ENCODE measurements at places on chromosomes 16 and 17.

GRCh38 chr17:36576793-36577192 lies 14.9 kb upstream of the DHRS11 start:
- DNase-seq = no peak

DNA sequence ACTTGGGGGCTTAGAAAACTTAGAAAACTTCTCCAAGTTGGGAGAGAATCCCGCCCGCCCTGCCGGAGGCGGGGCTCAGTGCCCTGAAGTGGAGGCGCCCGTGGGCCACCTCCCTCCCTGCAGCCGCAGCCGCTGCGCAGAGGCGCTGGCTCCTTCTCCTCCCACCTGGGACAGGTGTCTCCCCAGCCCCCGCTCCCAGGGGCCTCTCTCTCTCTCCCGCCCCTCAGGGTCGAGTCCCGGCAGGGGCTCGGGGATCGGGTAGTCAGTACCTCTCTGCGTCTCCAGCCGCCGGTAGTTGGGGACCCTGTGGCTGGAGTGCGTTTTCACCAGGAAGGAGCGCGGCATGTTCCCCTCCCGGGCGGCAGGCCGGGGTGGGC lies 257 bp downstream of the SNAI3 start:
- peak; percentile 65 for DNase-seq

GRCh38 chr16:23448392-23448791 lies 4.6 kb downstream of the COG7 start:
- peak; percentile 75 for DNase-seq

DNA sequence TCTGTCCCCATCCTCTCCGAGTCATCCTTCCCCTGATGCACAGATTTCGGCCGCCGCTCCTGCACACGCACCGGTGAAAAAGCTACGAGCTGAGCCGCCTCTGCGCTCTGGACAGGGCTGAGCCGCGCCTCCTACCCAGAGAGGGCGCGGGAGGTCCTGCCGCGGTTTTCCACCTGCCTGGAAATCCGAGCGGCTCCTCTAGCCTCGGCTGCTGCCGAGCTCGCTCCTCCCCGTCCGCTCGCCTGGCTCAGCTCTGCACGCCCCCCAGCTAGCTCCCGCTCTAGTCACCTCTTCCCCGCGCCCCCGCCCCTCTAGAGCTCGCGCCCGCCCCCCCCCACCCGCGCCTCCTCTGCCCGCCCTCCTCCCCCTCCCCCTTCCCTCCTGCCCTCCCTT lies 198 bp upstream of the SHISA9 start:
- DNase-seq = peak; percentile 79

DNA sequence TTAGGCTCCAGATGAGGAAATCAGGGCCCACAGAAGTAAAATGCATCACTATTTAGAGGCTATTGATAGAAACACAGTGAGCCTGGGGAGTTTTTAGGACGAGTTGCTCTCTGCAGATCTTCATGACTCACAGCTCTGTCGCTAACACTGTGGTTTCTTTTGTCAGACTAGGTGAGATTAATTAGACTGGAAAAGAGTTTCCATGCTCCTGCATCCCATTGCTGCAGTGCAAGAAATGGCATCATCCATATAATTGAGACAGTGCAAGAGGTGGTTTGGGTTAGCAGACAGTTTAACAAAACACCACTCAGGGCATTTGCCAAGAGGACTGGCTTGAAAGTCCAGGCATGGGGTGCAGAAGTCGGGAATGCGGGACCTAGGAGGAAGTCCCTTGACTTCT lies 198.8 kb upstream of the CACNG5 start:
- peak; percentile 87 for DNase-seq

- DNase-seq = no peak
Measured at GRCh38 chr16:49760815-49761214, 95.1 kb downstream of the ZNF423 start.

GRCh38 chr17:43648916-43649315 lies 12.8 kb downstream of the MEOX1 start:
- peak; percentile 48 for DNase-seq

GRCh38 chr16:85138825-85139627 lies 26.8 kb upstream of the CIBAR2 start:
- no peak for DNase-seq
